ENCODE measurements at places on chromosomes 7 and 10. TPM values are rescaled to one million over a fixed set of nuclear protein-coding genes. Genes with fewer than 3 reads are reported as not detected.
A peak's percentile ranks its signal among the peaks of the same experiment; 100 is the strongest.

GRCh38 chr10:27439101-27439500 is 65.0 kb upstream of the RAB18 start:
- no peak overlapping the region for H3K4me3 ChIP-seq
- no peak for DNase-seq
- no peaks in the 10 kb centered on the region for H3K36me3 ChIP-seq
- H3K4me1 ChIP-seq: no peaks in the 10 kb centered on the region

GRCh38 chr7:17488829-17489228 is 190.4 kb downstream of the AHR start:
- H3K27me3 ChIP-seq: no peaks in the 10 kb centered on the region
- no peak overlapping the region for H3K27ac ChIP-seq
- no peaks in the 10 kb centered on the region for H3K36me3 ChIP-seq
- H3K4me1 ChIP-seq: no peaks in the 10 kb centered on the region
- no peak for DNase-seq
- H3K4me3 ChIP-seq: no peak overlapping the region

GRCh38 chr7:70415179-70415972 is 716.6 kb upstream of the GALNT17 start:
- H3K36me3 ChIP-seq: no peaks in the 10 kb centered on the region
- no peak overlapping the region for H3K4me3 ChIP-seq
- H3K27ac ChIP-seq: no peak overlapping the region

- peaks cover 41% of the 10 kb centered on the region for H3K4me1 ChIP-seq
- H3K27me3 ChIP-seq: no peaks in the 10 kb centered on the region
- H3K27ac ChIP-seq: peak overlapping the region; percentile 22
- DNase-seq: no peak
- H3K4me3 ChIP-seq: no peak overlapping the region
These were observed 639.5 kb downstream of the LRMDA start for GRCh38 chr10:76070916-76071315.

- DNase-seq: no peak
- no peaks in the 10 kb centered on the region for H3K36me3 ChIP-seq
- peaks cover 6% of the 10 kb centered on the region for H3K27me3 ChIP-seq
- H3K27ac ChIP-seq: no peak overlapping the region
- H3K4me3 ChIP-seq: no peak overlapping the region
These were observed 257.0 kb upstream of the RNF32 start for GRCh38 chr7:156383526-156383925.

- H3K27me3 ChIP-seq: no peaks in the 10 kb centered on the region
- no peaks in the 10 kb centered on the region for H3K4me1 ChIP-seq
These were observed 565.0 kb downstream of the PTPRN2 start for GRCh38 chr7:158022601-158023000.

The INHBA gene
- total RNA-seq: 44.8 TPM

The NFE2L3 gene
- 2.8 TPM for total RNA-seq
